Cardiac septum (tissue), 1 donor: ENCODE measurements at places on chromosomes 11 and 22. TPM values are rescaled to one million over a fixed set of nuclear protein-coding genes. Genes with fewer than 3 reads are reported as not detected.

DNA sequence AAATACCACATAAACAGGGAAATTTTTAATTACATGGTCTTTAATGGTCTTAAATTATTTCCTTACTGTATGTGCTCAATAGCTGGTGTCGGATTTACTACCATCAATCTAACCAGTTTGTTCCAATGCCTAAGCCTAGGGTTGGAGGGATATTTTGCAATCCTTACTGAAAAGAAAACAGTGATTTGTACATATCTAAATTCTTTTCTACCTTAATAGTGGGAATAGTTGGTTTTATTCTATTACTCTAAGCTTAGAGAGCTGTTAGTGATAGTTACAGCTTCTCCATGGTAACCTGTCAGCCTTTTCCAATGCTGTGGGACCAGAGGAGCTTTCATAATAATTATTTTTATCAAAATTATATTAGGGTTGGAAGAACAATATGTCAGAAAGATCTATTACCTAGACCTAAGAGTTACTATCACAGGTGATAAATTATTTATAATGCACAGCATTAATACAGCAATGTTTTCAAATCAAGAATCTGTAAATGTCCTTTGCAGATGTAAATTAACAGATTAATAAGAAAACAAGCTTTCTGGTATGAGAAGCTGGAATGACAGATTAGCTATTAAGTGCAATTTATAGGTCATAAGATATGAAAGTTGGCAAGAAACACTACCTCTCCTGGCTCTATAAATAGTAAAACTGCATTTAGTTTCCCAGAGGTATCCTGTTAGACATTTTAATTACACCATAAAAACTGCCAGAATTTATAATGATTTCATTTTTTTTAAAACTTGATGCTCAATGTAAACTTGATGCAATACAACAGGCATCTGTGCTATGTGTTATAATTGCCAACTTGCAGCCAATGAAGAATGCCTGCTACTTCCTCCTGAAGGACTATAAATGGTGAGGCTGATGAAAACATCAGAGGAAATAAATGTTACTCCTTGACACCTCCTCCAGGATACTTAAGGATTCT, 262.0 kb upstream of the PITPNB start:
- no peak for DNase-seq

- no peak for DNase-seq
Measured at GRCh38 chr11:45048870-45049691, 97.4 kb upstream of the PRDM11 start.

DNA sequence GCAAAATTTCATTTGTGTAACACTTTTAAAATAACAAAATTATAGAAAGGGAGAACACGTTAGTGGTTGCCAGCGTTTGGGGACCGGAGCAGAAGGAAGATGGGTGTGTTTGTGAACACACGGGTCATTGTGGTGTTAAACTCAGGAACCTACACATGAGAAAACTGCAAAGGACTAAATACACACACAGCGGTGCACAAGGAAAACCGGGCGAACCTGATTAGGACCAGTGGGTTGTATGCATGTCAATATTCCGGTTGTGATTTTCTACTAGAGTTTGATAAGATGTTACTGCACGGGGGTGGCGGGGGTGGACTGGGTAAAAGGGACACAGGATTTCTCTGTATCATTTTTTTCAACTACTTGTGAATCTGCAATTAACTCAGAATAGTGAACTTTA, 351.2 kb downstream of the OPCML start:
- DNase-seq = no peak

DNA sequence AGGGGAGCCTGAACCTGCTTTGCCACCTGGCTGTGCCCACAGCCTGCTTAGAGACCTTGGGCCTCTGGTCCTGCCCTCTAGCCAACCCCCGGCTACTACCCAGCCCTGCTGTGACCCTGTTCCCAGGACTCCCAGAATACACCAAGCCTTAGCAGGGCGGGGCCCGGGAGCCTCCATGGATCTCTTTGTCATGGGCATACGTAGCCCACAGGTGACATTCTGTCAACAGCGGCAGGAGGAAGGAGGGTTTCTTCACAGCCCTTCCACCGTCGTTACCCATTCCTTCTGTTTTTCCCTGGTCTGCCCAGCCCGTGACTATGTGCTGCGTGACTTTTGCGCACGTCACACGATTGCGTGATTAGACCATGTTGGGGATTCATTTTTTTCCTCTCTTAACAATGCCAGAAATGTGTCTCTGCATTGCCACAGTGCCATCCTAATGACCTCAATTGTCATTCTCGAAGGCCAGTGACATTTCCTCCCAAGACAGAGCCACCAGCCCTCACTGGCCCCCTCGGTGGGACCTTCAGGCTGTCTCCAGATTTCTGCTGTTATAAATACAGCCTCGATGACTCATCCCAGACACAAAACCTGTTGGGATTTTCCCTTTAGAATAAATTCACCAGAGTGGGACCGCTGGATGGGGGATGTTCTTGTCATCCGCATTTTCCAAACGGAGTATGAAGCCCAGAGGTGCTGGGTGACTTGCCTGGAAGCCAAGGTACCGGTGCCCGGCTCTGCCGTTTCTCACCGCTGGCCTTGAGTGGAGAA, 9.0 kb downstream of the SYT12 start:
- DNase-seq = no peak

DNA sequence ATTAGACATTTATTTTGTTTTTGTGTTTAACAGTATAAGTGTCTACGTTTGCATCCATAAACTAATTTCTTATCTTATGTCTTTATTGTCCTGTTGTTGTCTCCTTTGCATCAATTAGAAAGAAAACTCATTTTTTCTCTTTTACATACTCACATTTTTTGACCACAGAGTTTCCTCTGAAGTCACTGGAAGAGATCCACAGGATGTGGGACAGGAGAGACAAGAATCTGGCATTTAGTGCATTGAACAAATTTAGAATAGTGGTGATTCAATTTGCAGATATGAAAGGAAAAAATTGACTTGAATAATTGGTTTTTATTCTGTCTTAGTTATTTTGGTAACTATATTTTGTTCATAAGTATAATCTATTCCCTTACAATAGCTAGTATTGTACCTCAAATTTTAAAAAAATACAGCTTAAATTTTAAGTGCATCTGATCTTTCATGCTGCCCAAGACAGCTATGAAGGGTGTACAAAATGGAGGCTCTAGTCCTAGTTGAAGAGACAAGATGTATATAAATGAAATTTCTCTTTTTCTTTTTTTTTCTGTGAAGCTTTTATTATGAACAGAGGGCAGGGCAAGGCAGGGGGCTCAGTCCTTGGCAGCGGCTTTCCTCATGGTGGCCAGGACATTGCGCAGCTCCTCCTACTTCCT, 24.4 kb downstream of the HORMAD2 start:
- DNase-seq = no peak

GRCh38 chr11:119188887-119189286, 3.6 kb downstream of the NHERF4 start:
- DNase-seq = no peak

- DNase-seq = no peak
Measured at GRCh38 chr11:59201353-59201752, 11.4 kb downstream of the MPEG1 start.

The IRAG1 gene
- 6.4 TPM for total RNA-seq

DNA sequence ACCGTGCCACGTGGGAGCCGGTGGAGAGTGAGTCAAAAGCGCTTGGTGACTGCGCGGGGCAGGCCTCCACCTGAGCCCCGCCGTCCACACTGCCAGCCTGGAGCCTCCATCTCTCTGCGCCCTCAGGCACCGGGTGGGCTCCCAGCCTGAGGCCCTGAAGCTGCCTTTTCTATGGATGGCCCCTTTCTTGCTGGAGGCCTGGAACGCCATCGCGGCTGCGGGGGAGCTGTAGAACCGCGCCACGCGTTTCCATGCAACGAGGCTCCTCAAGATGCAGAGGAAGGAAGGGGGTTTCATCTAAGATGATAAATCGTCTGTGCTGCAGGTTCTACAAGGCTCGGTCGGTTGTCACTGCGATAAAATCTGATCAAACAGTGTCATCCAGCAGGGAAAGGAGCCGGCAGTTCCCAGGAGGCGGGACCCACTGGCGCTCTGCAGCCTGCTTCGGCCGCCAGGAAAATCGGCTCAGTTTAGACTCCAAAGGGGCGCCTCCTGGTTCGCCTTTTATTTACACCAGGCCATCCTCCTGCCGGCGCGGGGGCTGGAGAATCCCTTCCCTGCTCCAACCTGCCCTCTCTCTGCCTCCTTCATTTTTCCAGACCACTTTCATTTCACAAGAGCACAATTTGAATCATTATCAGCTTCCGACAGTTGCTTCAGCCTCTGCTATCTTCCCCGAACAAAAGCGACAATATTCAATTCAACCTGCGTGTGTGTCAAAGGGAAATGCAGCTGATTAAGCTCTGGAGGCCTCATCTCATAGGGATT, 624.4 kb downstream of the BRD1 start:
- no peak for DNase-seq

GRCh38 chr11:9118277-9118676, 26.9 kb upstream of the SCUBE2 start:
- DNase-seq = no peak

DNA sequence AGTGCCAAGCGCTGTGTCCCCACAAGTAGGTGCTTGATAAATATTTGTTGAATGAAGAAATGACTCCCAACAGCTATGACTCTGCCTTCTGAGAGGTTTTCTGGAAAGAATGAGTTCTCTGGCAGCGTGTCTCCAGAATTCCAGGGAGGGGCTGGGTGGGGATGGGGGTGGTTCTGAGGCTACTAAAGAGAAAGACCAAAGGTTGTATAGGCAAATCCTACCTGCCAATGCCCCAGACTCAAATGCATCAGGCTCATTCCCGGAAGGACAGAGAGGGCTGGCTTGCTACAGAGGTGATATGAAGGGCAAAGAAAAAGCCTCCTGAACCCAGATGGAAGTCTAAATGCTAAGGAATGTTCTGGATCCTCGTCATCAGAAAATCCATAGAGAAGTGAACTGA, 1.9 kb downstream of the DUSP18 start:
- DNase-seq = no peak

DNA sequence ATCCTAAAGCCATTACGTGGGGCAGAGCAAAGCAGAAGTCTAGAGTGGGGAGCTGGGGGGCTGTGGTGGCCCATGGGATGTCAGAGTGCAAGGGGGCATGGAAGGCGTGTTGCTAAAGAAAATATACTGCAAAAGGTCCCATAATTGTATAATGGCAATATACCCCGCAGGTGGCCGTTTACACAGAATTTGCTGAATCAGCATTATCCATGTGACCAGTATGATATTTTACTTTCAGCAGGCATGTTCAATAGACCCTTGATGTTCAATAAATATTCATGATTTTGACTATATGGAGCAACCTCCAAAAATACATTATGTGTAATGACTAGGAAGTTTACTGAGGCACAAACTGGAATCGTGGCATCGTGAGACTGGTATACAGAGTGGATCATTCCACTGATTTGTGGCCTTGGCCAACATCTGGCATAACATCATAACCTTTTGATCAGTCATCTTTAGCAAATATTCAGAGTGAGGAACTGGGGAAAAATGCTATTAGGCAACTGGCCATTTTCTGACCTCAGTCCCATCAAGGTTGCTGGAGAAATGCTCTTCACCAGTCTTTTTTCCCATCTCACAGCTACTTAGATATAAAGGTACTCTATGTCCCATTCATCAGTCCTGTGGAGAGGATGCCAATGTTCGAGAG, 29.3 kb upstream of the PPP2R1B start:
- no peak for DNase-seq

The DRD4 gene
- 0.81 TPM for total RNA-seq

- no peak for DNase-seq
Measured at GRCh38 chr11:112310419-112310818, 49.8 kb upstream of the PLET1 start.

The GVQW3 gene
- 0.97 TPM for total RNA-seq

GRCh38 chr11:44978274-44978960, 27.7 kb upstream of the TP53I11 start:
- no peak for DNase-seq

GRCh38 chr11:116935514-116935913, 98.1 kb upstream of the APOA1 start:
- DNase-seq = no peak

DNA sequence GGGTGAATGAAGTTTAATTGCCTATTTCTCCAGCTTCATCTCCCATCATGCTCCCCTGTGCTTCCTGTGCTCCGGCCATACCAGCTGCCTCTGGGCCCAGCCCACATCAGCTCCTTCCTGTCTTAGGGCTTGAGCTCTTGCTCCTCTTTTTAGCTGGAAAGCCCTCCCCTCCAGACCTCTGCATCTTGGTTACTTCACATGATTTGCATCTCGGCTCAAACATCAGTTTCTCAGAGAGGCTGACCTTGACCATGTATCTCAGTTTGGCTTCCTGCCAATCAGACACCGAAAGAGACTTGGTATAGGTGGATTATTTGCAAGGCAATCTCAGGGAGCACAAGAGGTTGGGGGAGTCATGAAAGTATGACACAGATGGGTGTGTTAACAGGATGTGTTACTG, 73.2 kb upstream of the TIMP3 start:
- no peak for DNase-seq

DNA sequence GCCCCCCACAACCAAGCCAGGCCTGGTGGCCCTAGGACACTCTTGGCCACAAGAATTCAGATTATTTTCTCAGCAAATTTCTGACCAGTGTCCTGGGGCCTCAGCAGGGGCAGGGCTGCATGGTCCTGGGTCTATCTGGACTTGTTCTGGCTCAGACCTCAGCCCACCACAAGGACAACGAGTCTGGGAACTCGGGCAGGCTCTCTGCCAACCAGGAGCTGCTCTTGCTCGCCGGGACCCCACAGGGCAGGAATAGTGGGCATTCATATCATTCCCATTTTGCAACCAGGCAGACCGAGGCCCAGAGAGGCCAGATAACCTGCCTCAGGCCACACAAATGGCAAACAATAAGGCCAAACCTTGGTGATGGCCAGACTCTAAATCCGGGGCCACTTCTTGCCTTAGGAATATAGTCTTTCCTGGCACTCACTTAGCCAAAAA, 75.4 kb upstream of the WNT7B start:
- peak; percentile 75 for DNase-seq

GRCh38 chr22:47135338-47135737, 372.9 kb downstream of the TBC1D22A start:
- DNase-seq = no peak

DNA sequence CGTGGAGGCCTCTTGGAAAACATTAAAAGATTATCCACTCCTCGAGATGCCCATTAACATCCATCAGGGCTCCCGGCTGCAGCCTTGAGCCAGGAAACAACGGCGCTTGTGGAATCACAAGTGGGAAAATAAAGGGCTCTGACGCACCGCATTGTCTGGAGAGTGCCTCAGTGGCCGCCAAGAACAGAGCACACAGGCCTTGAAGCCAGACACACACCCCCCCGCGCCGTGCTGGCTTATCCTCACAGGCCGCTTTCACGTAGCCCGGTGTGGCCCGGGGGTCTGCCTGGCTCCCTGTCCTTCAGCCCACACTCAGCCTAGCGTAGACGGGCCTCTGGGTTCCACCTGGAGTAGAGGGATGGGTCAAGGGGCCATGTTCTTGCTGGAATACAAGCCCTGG, 1020.5 kb downstream of the BRD1 start:
- DNase-seq = peak; percentile 57

The GNG3 gene
- 0.27 TPM for total RNA-seq

The SPDYC gene
- total RNA-seq = not detected

DNA sequence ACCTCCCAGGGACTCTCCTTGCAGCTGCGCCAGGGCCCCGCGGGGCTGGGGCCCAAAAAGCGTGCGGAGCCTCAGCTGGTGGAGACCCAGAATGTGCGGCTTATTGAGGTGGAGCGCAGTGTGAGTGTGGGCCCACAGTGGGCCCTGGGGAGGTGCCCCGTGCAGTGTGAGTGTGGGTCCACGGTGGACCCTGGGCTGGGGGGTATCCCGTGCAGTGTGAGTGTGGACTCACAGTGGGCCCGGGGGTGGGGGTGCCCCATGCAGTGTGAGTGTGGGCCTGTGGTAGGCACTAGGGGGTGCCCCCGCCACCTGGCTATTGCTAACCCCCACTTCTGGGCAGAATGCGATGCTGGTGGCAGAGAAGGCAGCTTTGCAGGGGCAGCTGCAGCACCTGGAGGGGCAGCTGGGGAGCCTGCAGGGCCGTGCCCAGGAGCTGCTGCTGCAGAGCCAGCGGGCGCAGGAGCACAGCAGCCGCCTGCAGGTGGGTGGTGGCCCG, 7.8 kb upstream of the RPS6KA4 start:
- no peak for DNase-seq
